ENCODE measurements at places on chromosomes 7 and 10.

DNA sequence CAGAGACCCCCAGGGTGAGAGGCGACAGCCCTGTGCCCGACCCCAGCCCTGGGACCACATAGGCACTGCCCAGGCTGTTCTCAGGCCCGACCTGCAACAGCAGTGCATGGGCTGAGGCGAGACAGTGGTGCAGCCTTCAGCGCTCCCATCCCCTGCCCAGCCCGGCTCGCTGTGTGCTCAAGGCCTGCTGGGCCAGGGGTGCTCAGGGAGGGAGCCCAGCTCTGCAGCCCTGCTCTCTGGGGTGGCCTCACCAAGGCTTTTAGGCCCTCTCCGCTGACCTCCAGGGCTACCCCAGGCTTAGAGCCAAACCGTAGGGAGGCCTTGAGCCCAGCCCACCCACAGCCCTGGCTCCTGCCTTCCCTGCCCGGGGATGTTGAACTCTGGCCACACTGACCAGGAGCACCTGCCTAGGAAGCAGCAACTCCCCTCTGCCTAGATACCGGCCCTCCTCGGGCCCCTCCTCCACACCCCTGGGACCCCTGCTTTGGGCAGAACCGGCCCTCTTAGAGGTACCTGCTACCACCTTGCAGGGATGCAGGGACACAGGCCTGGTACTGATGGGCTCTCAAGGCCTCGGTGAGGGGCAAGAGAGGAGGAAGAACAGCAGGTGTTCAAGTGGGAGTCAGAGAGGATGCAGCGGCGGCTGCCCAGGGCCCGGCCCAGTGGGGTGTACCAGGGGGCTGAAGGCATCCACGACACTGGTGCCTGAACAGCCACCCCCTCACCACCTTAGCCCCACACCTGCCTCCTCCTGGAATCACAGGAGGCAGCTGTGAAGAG, 231.5 kb downstream of the ELFN1 start:
- no peak for DNase-seq

DNA sequence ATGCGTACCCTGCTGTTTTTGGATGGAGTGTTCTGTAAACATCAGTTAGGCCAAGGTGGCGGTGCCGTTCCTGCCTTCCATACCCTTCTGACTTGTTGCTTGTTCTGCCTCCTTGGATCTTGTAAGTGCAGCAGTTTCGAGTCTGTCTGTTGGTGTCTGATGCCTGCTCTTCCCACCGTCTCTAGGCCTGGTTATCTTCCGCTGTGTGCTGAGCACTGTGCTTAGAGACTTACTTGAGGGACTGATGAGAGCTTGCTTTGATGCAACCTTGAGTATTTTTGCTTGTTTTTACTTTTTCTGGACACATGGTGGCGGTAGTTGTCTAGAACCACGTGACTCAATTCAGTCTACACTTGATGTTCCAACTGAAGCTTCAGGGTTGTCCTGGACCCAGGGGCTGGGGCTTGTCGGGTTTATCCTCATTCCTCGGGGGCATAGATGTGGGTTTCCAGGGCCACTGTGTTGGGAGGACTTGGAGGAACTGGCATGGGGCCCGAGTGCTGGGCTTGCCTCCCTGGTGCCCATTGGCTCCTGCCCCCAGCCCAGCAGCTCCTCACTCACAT, 14.4 kb upstream of the SPRN start:
- DNase-seq, result no peak

GRCh38 chr7:139072796-139073195, 36.7 kb downstream of the ZC3HAV1 start:
- no peak for DNase-seq

DNA sequence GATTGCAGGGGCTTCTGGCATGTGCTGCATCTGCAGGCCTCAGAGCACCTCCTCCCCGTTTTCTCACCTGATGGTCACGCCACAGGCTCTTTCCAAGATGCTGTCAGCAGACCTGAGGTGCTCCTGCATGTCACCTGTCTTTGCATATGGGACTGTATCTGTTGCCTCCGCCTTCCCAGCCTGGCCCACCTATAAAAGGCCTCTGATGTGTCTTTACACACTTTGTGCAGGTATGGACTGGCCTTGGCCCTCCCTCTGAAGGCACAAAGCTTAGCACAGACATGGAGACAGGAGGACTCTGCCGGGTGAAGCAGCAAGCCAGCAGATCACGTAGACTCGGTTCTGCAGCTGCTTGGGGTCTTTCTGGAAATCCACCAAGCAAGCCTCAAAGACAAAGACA, 220.9 kb upstream of the PPP2R2D start:
- DNase-seq, result no peak

GRCh38 chr7:89265631-89266030, 470.1 kb upstream of the TEX47 start:
- DNase-seq, result no peak

GRCh38 chr10:124588736-124589490, 127.3 kb downstream of the LHPP start:
- peak; percentile 38 for DNase-seq

DNA sequence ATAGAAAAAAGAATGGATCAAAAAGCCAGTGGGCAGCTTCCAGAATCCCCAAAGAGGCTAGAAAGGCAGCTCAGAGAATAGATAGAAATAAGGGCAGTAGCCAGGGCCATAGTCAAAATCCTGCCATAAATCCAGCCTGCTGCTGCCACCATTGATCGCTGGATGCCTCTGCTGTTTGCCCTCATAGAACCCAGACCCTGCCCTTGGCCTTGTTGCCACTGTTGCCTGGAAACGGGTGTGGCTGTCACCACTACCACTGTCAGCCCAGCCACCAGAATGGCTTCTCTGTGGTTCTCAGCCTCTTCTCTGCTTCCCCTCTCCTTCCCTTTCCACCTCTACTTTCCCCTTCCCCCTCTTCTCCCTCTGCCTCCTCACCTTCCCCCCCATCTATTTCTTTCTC, 57.8 kb downstream of the HHEX start:
- DNase-seq, result no peak

- no peak for DNase-seq
Observed at GRCh38 chr10:103795634-103796270, 59.6 kb downstream of the SH3PXD2A start.

- no peak for DNase-seq
Observed at GRCh38 chr7:115883629-115884028, 146.9 kb downstream of the TFEC start.

DNA sequence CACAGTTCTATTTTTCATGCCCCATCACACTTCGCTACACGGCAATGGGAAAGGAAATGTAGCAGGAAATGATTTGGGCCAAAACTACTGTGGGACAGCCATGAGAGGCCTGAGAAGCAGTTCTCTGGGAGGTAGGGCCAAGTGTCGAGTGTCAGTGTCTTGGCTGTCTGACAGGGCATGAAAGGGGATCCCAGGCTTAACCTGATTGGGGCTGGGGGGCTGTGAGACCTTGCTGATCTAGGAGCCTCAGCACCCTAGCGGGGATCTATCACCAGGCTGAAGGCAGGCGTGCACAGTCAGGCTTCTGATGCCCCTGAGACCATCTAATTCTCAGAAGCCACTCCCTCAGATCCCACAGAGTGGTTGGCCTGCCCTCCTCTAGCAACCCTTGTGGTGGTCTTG, 58.2 kb upstream of the SLC25A13 start:
- DNase-seq, result no peak

DNA sequence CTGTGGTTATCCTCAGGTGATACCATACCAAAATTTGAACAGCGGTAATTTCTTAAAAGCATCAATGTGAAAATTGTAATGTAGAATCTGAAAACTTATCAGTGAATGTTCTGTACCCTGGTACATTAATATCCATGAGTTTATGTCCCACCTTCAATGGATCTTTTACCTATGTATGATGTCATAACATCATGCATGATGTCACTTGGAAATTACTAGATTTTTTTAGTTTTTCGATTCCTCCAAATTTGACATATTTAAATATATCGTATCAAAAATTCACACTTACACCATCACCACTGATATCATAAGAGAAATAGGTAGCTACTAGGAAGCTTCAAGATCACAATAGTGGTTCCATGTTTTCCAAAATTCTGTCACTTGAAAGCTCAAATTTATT, 95.0 kb upstream of the AKR1E2 start:
- no peak for DNase-seq

DNA sequence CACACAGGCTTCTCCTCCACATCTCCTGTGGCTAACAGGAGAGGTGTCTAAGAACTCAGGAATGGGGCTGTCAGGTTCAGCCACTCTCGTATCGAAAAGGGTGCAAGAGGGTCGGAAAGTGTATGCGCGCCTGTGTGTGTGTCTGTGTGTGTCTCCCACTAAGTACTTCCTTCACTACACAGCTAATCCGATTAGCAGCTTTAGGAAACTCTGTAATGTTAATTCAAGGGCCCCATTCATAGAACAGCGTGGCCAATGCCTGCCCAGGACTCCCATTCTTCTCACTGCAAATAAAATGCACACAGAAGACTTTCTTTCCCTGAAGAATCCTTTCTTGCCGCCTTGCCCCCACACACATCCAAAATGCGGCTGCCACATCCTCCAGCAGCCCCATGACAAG, 39.9 kb downstream of the TLL2 start:
- DNase-seq, result no peak

GRCh38 chr7:16822029-16822428, 17.2 kb upstream of the AGR2 start:
- no peak for DNase-seq

GRCh38 chr7:140423501-140423900, 19.6 kb downstream of the RAB19 start:
- no peak for DNase-seq

DNA sequence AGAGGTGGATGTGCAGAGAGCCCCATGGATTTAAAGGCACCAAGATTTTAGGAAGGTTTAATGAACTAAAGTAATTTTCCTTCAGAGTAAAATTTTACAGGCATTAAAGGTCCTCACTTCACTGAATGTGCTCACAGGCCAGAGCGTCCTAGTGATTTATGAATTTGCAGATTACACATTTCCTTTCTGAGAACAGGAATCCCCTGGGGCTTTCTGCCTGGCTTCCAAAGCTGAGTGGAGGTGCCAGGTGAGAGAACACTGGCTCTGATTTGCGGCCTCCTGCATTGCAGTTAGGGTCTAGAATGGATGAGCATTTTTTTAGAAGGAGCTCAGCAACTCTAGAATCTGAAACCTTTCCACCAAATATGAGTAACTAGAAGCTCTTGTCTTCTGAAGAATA, 194.3 kb downstream of the SORCS3 start:
- no peak for DNase-seq

DNA sequence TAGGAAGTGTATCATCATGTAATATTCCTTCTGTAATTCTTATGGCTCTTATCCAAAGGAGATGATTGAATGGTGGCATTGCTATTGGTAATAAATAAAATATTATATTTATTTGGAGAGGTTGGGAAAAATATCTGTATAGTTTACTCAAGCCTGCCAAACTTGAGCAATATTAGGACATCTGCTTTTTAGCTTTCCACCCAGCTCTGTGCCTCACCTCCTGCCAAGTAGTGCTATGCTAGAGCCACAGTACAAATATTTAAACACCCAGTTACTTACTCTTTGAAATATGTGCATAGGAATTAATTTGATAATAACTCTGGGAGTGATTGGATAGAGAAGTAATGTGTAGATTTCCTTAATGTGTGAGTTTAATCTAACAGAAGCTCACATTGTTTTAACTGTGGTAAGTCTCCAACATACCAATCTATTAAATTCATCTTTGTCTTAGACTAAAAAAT, 129.2 kb downstream of the BBS9 start:
- peak; percentile 43 for DNase-seq

DNA sequence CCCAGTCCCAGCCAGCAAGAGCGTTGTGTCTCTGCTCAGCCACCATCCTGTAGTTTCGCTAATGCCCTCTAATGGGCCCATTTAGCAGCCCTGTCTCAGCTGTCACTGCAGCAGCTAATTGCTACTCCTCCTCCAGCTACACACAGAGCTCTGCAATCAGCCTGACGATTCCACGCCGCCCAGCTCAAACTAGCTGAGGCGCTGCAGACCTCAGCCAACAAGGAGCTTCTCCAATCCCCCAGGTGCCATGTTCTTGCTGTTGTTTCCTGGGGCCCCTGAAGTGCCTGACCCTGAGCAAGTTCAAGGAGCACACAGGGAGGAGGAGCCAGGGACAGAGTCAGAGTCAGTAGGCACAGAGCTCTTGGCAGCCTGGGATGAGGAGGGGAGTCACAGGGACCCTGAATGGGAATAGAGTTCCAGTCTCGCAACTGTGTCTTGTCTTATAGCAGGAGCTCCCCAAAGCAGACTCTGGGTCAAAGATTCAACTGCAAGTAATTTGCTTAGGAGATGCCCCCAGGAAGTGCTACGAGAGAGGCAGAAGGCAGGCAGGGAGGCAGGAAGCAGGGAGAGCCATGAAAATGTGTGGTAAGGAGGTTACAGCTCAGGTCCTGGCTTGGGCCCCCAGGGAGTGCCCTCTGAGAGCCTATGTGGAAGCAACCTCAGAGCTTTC, 135.8 kb upstream of the UNC5B start:
- DNase-seq, result no peak

GRCh38 chr7:19145434-19146115, 354 bp upstream of the FERD3L start:
- no peak for DNase-seq

- no peak for DNase-seq
Observed at GRCh38 chr10:13395540-13395939, 47.4 kb upstream of the SEPHS1 start.

DNA sequence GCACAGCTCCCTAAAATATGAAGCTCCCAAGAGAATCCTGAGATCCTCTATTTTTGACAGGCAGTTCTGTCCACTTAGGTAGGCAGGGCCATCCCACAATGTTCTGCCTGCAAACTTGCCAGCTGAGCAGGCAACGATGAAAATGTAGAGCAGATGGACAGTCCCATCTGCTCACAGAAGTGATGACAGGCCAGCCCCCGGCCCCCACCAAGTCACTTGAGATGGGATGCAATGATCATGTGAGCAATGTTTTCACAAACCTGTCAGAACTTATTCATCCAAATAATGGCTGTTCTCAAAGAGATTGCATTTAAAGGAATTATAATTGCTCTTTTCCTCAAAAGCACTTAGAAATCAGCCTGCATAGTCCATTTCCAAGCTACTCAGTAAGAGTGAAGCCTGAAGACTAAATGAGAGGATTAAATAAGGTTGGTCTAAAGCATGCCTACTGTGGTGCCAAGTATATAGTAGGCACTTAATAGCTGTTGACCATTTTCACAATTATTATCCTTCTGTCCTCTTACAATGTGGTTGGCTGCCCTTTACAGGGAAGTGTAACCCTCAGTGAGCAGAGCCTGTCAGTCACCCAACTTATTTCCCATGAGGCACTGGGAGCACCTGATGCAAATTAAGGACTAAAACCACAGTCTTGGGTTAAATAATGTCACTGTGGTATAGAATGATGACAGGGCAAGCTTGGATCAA, 301.2 kb downstream of the FGFR2 start:
- DNase-seq, result no peak

GRCh38 chr7:53811555-53812079, 730.6 kb upstream of the VSTM2A start:
- peak; percentile 19 for DNase-seq

DNA sequence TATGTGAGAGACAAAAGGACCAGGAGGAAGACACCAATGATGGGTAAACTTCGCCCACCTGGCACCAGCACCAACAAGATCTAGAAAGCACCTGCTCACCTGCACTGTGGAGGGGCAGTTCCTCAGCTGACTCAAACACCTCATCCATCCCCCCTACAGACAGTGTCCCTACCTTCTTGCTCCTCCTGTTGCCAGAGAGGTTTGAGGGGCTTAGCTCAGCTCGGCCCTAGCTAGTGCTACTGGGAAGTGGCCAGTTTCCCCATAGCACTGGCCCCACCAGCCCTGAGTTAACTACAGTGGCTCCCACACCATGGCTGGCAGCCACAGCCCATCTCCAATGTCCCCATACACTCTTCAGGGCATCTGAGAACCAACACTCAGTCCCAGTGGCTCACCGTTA, 70.8 kb downstream of the GRID1 start:
- no peak for DNase-seq
